ENCODE measurements at places on chromosomes 1 and 21. TPM values are rescaled to one million over a fixed set of nuclear protein-coding genes. Genes with fewer than 3 reads are reported as not detected.

The HLX gene
- total RNA-seq = 3.5 TPM

The CRNN gene
- total RNA-seq = not detected

The WASF2 gene
- 51.2 TPM for total RNA-seq

The ADAMTS5 gene
- 3.0 TPM for total RNA-seq

The B4GALT3 gene
- total RNA-seq = 23.2 TPM

The EMC1 gene
- total RNA-seq = 27.6 TPM

The GPATCH4 gene
- 15.1 TPM for total RNA-seq

The CNN3 gene
- 67.9 TPM for total RNA-seq

The SYCP1 gene
- not detected for total RNA-seq

The GBP1 gene
- 5.7 TPM for total RNA-seq

The CLCNKA gene
- 0.16 TPM for total RNA-seq

The CLCA4 gene
- total RNA-seq = 0.27 TPM

The ASPM gene
- total RNA-seq = 0.44 TPM

The APOBEC4 gene
- 0.11 TPM for total RNA-seq

- peak; percentile 15 for DNase-seq
These were observed 129.2 kb downstream of the ADAMTS1 start for GRCh38 chr21:26715878-26716506.

DNA sequence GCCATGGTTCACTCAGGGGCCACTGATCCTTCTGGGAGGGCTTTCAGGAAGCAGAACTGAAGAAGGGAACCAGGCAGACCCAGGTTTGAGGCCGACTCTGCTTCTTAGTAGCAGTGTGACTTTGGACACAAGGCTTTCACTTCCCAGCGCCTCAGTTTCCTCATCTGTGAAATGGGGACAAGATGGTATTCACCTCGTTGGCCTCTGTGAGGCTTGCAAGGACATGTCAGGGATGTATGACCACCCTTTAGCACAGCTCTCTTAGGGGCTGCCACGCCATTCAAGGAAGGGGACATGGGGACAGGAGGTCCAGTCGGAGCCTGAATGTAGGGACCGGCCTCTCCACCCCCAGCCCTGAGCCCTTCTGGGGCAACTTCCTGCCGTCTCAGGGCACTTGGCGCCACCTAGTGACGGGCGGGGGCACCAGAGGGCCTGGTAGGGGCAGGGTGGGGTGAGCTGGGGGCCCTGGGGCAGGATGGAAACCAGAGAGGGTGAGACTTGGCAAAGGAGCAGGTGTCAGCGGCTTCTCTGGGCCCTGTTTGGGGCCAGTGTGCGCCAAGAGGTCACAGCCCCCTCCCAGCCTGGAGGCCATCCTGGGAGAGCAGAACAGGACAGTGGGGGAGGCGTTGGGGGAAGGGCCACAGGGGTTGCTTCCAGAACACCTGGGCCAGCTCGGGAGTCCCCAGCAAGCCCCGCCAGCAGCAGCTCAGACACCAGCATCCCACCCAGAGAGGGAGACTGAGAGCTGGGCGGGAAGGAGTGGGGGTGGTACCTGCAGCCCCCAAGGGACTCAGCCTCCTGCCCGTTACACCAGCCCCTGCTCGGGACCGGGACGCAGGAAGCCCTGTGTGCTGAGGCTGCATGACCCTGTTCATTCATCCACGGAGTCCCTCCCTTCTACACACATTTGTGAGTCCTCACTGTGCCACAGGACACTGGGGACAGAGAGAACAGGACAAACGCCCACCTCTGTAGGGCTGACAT is 102.5 kb upstream of the TARDBP start:
- peak; percentile 35 for DNase-seq

DNA sequence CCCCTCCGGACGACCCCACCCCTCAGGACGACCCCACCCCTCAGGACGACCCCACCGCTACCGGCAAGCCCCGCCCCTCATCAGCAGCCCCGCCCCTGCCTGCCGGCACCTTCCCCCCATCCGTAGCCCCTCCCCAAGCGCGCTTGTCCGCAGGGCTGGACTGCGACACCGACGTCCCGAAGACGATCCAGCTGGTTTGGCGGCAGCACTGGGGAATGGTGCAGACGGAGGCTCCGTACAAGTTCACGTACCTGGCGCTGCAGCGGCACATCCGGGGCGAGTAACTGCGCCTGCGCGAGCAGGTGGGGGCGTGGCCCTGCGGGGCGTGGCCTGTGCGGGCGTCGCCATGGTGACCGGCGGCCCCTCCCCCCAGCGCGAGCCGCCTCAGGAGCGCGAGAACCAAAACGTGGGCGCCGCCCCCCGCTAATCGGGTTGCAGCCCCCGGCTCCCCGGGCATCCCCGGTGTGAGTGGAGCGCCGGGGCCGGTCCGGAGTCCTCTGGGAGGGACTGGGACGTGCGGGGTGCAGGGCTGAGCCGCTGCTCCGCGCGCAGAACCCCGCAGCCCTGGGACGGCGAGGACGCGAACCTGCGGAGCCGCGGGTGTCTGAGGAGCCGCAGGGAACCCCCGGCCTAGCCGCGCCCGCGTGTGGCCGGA is 4.9 kb downstream of the RNF223 start:
- DNase-seq = peak; percentile 52

GRCh38 chr1:32014199-32014947 is 705 bp downstream of the KHDRBS1 start:
- DNase-seq = peak; percentile 40

- DNase-seq = no peak
These were observed 635.7 kb downstream of the KIF26B start for GRCh38 chr1:245790441-245790840.

DNA sequence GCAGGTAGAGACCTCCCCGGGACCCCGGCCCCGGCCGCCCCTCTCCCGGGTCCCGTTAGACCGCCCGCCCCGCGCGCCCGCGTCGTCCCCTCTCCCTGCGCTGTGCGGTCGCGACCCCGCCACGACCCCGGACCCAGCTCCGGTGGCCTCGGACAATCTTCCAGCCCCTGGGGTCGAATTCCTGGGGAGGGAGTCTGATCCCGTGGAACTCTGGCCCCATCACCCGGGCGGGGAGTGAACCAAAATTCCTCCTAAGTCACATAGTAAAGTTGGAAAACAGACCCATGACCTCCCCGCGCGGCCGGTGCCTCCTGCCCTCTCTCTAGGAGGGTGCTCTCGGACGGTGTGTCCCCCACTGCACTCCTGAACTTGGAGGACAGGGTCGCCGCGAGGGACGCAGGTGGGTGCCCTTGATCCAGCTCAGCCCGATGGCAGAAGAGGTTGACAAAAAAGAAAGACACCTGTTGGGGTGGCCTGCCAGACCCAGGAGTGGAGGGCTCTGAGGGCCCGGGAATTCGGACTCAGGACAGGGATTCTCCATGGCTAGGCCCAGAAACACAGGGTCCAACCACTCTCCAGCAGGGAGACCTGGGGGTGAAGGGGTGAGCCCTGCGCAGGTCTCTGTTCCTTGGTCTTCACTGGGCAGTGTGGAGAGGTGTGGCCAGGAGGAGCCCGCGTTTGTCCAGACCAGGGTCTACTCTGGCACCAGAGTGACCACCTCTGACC is 451 bp downstream of the ADAMTSL4 start:
- DNase-seq = peak; percentile 51

DNA sequence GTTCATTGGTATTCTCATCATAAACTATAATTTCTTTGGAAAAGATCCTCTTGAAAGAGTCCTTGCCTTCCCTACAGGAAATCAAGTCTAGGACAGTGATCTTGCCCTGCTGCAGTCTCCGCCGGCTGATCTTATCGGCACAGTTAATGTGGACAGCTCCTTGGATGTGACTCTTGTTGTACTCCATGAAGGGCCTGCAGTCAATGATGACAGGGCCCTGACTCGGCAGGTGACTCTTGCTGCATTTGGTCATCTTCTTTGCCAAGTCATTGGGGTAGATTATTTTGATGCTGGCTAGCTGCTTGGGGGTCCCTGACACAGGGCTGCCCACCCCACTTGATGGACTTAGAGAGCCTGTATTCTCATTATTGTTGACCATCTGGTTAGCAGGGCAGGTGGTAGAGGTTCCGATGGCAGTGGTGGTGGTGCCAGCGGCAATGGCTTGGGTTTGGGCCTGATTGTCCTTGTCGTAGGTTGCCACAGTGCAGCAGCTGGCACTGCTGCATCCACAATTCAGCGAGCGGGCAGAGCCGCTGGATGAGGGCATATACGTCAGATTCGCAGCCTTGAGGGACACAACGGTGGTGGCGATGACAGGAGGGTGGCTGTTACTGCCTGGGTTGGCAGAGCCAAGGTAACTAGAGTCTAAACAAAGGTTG is 2.7 kb downstream of the DUSP10 start:
- no peak for DNase-seq

GRCh38 chr1:194952171-194952570 is 1656.1 kb downstream of the KCNT2 start:
- no peak for DNase-seq

DNA sequence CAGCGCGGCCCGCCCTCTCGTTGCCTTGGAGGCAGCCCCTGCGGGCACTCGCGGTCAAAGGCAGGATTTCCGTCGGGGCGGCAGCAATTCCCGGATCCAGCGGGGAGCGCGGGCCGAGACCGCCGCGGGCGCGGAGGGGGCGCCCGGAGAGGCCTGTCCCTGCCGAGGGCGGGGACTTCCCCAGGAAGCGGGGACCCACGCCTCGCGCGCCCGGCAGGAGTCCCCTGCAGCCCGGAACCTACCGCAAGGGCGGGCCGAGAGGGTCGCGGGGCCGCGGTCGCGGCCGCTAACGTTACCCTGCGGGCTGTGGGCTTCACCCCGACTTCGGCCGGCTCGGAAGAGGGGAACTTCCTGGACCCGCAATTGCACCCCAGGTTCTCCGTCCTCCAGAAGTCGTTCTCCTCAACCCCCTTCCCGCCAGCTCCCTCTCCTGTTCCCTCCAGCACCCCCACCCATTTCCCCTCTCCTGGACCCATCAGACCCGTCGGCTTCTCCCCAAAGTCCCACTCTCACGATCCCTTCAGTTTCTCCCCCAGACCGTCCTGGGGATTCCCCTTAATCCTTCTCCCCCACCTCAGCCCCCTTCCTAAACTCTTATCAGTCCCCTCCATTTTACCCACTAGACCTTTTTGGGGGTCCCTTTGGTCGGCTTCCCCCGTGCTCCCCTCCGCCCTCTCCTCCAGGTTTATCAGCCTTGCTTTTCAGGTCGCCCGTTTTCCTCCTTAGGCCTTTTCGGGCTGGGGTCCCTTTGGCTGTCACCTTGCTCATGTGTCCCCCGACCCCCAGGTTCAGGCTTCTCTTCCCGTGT is 604 bp downstream of the FGR start:
- DNase-seq = peak; percentile 71

DNA sequence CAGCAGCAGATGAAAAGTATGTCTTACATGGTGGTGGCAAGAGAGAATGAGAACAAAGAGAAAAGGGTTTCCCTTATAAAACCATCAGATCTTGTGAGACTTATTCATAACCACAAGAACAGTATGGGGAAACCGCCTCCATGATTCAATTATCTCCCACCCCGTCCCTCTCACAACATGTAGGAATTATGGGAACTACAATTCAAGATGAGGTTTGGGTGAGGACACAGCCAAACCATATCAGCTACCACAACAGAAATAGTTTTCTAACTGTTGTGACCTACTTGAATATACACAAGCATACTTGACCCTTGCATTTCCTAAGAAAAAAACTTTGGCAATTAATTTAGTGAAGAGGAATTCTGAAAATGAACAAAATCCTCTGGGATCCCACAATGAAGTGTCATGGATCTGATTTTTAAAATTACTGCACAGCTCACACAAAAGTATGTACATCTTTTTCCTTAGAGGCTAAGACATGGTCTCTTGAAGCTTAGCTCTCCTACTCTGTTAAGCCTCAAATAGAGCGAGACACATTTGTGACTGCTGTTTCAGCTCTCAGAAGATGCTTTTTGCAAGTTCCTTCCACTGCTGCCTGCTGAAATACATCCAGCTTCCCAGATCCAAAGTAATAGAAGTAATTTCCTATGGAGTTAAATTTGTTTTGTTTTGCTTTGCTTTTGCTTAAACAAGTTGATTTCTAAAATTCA is 265.8 kb downstream of the DPYD start:
- no peak for DNase-seq

DNA sequence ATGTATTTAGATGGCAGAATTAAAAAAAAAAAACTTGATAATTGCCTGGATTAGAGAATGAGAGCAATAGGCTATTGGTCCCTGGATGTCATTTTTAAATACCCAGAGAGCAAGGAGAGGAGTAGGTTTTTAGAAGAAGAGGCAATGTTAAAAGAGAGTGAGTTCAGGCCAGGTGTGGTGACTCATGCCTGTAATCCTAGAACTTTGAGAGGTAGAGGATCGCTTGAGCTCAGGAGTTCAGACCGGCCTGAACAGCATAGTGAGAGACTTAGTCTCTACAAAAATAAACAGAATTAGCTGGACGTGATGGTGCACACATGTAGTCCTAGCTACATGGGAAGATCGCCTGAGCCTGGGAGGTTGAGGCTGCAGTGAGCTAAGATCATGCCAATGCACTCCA is 15.9 kb upstream of the MUTYH start:
- no peak for DNase-seq

DNA sequence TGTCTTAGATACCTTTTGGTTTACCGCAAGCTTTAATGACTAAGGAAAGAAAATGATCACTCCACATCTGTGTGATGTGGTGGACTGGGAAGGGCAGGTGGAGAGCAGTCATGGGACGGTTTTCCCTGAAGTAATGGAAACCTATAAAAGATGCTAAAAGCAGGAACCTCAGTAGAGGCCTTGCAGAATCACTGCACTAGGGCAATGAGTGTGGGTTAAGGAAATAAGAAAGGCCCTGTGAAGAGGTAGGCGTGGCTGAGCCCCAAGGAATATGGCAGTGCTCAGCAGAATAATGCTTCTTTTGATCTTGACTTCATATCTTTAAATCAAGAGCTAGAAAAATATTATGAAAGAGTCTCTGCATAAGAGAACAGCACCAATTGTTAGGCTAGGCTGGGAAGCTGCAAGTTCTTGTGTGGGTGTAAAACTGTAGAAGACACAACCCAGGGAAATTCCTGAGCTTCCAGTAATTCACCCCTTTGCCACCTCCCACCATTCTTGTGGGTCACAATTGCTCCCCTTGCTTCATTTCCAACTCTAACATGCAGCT is 49.9 kb downstream of the CLCA4 start:
- no peak for DNase-seq

DNA sequence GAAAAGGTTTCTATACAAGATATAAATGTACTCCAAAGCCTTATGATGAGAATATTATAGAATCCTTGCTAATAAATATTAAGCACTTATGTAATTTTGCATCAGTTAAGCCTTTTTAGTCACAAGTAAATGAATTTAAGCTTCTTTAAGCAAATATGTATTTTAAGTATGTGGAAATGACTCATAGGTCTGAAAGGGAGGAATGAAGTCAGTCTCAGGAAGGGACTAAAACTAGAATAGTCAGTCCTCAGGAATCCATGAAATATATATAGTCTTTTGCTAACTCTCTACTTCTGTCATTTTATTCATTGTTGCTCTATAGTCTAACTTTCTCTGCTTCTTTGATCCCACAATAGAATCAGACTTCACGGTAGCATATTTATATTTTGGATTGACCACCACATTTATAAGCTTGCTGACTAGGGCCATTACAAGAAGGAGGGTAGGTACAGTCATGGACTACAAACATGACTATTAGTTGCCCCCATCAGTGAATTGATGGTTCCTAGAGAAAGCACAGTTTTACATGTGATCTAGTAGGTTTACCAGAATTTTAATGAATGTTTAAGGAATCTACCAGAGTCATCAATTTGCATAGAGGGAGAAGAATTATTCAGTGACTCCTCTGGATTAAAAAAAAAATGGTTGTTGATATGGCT is 20.2 kb upstream of the RABGGTB start:
- DNase-seq = no peak

GRCh38 chr1:19478322-19478721 is 7.0 kb downstream of the CAPZB start:
- DNase-seq = no peak

- no peak for DNase-seq
These were observed 47.5 kb downstream of the EVA1C start for GRCh38 chr21:32459972-32460371.

GRCh38 chr1:185517808-185518419 is 200.9 kb upstream of the IVNS1ABP start:
- DNase-seq = no peak

GRCh38 chr1:221727146-221728036 is 14.5 kb downstream of the DUSP10 start:
- no peak for DNase-seq
